ENCODE measurements at places on chromosomes 5 and 9.

DNA sequence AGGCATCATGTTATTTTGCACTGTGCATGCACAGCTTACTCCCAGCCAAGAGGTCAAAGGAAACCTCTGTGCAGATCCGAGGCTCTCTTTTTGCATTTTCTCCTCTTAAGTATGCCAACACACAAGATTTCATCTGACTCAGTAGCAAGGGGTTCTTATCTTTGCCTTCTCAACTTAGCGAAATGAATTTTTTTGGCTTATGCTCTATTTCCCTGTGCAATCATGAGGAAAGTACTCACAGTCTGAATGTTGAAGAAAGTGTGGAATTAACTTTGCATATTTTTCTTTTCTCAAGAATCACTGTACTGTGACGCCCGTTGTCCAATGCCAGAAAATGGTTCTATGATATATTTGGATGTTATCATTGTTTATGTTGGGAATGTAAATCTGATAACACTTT is 173.5 kb upstream of the FBXL7 start:
- no peak for DNase-seq

- DNase-seq, result no peak
Observed at GRCh38 chr5:17187011-17187785, 30.2 kb upstream of the BASP1 start.

DNA sequence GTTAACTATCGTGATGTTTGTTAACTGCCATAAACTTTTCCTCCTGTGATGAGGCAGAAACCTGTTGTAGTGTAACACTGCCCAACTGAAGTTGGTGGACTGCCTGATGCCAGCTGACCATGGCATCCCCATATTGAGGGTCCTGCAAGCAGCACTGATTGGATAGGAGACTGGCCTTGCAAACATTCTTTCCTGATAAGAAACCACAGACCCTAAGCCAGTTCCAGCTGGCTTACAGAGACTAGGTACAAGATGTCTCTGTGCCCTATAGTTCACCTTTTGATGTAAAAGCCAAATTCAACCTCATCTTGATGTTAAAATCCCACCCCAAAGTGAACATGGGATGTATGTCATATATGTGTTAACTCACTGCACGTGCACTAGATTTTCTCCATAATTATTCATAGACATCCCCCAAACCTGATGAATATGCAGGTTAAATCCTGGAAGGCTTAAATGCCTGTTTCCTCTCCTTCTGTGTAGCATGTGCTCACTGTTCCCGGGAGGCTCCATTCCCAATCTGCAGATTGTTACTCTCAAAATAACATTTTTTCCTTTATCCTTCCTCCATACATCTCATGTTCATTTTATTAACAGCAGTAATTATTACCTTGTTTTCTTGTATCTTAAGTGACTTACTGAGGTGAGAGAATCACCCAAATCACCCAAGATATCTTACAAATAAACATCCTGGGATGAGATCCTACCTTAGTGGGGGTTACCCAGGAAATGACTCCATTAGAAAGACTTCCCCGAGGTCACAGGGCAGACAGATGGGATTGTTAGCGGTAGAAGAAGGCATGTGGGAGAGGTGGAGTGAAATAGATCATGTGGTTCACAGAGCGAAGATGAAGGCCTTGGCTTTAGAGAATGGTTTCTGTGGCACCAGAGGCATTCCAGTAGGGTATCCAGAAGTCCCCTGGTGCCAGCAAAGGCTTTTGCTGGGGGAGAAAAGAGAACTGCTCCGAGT is 566.7 kb downstream of the CCDC171 start:
- DNase-seq, result no peak

- DNase-seq, result no peak
Observed at GRCh38 chr5:35587419-35587818, 30.2 kb upstream of the SPEF2 start.

GRCh38 chr9:80070071-80070742 is 498.4 kb downstream of the TLE4 start:
- no peak for DNase-seq

DNA sequence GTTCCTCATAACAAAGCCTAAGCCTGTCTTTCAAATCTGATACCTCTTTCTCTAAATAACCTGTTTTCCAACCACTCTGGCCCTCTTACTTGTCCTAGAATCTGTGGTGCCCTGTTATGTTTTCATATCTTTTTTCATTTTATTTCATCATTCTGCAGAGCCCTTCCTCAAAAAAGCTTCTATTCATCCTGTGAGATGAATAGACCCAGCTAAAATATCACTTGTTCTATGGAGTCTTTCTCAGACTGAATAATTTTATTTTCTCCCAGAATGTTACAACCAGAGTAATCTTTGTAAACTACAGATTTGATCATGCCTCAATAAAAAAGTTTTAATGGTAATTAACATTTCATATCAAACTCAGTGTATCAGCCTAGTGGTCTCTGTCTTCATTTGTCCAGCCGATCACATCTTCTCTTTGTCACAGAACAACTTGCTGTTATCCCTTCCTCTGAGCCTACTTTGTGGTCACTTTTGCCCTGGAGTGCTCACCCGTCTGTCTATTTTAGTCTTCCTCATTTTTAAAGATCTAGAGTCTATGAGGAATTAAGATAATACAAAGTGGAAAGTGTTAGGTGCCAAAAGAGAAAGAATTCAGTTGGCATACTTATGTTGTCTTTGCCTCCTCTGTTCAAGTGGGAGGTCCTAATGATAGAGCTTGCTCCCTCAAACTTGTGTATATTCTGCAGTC is 77.8 kb downstream of the ZCCHC7 start:
- no peak for DNase-seq

DNA sequence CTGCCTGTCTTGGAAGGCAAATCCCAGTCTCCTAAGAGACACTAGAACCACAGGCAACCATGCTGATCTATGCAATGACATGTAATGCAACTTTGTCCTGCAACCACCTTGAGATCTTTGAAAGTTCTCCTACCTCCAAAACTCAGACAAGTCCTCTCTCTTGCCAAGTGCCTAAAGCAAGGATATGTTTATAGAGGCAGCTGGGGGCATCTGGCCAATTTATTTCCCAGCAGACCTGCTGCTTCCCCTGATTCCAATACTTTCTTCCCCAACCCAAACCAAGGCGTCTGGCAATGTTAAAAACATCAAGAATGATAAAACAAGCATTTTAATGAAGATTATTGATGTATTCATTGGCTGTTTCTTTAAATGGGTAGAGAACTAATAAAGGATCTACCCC is 138.4 kb downstream of the DOCK8 start:
- no peak for DNase-seq

GRCh38 chr9:93597871-93598646 is 21.7 kb downstream of the PHF2 start:
- no peak for DNase-seq

GRCh38 chr5:27535031-27535557 is 496.7 kb upstream of the CDH9 start:
- no peak for DNase-seq

DNA sequence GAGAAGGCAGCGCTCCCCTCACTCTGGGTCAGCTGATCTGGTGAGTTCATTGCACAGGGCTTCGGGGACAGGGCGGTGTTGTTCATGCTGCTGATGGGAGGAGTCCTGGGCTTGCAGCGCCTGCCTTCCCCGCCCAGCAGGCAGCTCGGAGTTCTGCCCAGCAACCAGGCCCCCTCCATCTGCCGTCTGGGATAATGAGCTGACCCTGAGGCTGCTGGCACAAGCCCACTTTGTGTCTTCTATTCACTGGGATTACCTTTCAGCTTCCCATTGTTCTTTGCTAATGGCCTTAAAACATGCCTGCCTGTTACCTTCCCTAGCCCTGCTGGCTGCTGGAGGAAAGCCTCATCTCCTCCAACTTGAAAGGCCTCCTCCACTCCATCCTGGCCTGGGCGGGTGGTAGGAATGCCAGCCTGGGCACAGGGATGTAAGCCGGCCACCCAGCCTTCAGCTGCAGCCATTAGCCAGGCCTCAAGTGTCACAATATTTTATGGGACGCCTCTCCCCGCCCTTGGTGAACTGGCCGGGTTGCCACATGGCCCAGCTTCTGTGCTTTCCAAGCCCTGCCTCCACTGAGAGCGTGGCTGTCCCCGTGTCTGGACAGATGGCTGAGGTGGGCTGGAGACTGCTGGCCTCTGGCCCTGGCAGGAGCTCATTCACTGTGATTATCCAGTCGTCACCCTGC is 70.4 kb downstream of the GADD45G start:
- no peak for DNase-seq

DNA sequence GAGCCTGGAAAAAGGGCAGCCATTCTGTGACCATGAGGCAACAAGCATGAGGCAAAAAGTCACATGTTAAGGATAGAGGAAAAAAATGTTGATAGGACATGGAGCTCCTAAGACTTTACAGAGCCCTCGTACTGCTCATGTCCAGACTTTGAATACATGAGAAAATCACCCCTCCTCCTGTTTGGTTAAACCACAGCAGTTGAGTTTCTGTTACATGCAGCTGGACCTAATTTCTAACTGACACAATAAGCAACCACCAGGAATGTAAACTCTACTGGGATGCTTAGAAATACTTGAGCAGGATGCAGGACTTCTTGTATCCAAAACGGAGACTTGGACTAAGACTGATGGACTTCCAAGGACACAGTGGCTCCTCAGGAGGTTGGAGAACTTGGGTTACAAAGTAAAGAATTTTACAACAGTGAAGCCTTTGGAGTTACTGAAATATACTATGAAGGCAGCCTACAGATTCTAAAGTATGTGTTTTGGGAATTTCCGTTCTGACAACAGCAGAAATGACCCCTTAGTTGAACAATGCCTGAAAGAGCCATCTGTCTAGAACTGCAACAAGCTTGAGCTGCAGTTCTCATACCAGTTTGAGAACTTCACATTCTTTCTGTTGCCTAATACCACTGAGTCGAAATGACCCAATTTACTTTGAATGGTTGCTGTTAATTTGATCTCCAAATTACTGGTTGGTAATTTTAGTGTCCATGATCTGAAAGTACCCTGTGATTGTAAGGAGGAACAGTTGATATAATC is 268.9 kb downstream of the PIK3R1 start:
- no peak for DNase-seq

Measured in stimulated activated CD4-positive, alpha-beta T cell treated with anti-CD3 and anti-CD28 coated beads, TNF-alpha, amount 100 ng/mL, for 48 hours (primary cell).